ENCODE measurements at places on chromosomes 16 and 17.

- no peak for DNase-seq
These were observed 6.7 kb downstream of the ERI2 start for GRCh38 chr16:20799599-20799998.

DNA sequence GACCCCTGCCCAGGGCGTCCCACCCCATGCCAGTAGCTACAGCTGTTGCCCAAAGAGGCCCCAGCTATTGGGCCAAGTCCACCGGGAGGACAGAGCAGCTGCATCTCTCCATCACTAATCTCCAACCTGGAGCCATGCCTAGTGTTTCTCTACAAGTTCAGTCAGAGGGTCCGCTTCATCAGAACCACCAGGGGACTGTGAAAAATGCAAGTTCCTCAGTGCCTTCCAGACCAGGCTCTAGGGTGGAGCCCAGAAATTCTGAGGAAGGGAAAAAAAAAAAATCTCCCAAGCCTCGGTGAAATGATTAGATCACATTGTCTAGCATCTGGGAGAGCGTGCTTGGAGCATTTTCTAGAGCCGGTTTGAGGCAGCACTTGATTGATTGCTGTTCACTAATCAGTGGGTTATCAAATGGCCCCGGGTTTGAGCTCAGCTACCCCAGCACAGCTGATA is 22.4 kb upstream of the HERPUD1 start:
- DNase-seq = no peak

GRCh38 chr17:80899402-80900268 is 92.0 kb upstream of the CHMP6 start:
- DNase-seq = no peak

GRCh38 chr17:74454197-74455024 is 12.0 kb upstream of the CD300A start:
- no peak for DNase-seq

- DNase-seq = no peak
These were observed 2.3 kb downstream of the HOXB4 start for GRCh38 chr17:48575673-48576478.

- no peak for DNase-seq
These were observed 13.0 kb downstream of the SARM1 start for GRCh38 chr17:28384281-28385036.

GRCh38 chr17:38444151-38444550 is 15.9 kb downstream of the ARHGAP23 start:
- no peak for DNase-seq

DNA sequence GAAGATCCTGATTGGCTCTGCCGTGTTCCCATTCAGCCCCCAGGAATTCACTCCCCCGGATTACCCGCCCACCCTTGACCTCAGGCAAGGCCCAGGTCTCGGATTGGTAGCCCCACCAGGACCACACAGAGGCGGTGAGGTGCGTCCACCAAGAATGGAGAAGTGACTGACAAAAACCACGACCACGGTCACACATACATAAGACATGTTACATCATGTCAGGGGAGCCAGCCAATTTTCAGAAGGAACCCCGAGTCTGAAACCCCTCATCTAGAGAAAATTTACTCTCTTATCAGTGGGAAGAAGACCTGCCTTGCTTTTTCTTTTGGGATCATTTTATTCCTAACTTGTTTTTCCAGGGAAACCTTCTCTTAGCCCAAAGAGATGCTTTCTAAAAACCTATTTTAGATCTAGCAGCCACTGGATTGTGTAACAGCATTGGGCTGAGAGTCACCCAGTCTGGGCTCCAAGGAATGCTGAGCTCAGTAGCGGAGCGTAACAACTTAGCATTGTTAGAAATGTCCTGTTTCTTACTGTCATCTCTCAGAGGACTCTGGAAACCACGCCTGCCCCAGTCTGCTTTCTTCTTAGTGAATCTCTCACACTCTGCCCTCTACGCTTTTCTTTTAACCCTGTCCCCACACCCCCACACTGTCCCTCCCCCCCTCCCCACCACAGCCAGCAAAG is 164.1 kb downstream of the CMIP start:
- DNase-seq = no peak

DNA sequence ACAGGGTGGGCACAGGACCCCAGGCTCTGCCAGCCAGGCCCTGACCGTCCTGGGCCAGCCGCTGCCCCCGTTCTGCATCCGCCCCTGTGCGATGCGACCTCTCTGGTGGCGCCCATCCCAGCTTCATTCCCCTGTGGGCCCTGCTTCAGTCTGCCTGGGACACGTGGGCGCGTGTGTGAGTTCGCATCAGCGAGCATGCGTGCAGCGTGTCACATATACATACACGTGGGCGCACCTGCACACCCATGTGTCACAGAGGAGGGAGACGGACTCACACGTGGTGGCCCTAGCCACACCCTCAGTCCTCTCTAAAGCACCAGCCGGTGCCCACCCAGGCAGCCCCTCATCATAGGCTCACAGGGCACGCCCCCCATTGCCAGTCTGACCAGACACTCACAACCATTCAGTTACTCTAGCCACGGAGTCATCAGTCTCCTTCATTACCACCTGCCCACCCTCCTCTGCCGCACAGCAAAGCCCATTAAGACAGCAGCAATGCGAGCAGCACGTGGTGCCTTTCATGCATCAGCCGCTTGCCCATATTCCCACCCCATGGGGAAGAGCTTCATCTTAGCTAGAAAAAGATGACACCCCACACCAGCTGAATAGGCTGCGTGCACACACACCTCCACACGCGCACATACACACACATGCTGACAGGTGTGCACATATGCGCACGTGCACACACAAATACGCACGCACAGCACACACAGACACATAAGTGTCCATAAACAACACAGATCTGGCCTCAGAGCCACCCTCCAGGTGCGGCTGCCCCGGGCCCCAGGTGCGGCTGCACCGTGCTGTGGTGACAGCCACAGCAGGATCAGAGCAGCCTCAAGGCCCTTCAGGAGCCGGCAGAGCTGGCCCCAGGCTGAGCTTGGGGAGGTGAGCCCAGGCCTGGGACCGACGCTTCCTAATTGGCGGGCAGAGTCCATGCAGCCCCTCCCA is 9.5 kb upstream of the CDH15 start:
- DNase-seq = no peak

GRCh38 chr17:59361386-59361785 is 29.9 kb downstream of the YPEL2 start:
- DNase-seq = no peak
